Immature natural killer cell (primary cell): ENCODE measurements at places on chromosomes 11 and 22. TPM values are rescaled to one million over a fixed set of nuclear protein-coding genes. Genes with fewer than 3 reads are reported as not detected.

Gene MCM5
- polyA plus RNA-seq, result 39.0 TPM

Gene IGSF22
- not detected for polyA plus RNA-seq

Gene GLYAT
- polyA plus RNA-seq, result not detected

DNA sequence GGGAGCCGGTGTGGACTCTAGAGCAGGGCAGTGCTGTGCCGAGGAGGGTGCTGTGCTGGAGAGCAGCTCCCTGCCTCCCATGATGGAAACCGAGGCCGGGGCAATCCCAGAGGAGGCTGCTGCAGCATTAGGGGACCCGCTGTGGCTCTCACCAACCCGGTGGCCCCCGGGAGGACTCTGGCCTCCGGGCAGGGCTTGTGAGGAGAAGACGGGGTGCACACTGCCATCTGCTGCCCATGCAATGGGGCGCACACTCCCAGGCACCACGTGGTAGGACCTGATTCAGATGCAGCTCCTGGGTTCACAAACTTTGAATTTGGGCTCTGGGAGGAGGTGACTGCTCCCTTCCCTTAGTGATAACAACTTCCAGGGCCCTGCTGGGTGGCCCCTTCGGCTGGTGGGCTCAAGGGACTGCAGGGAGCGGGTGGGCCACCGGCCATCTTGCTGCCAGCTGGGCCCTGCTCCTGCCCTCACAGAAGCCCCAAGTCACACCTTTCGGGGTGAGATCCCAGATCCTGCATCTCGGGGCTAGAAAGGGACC lies 93.8 kb upstream of the FGF3 start:
- DNase-seq, result no peak

DNA sequence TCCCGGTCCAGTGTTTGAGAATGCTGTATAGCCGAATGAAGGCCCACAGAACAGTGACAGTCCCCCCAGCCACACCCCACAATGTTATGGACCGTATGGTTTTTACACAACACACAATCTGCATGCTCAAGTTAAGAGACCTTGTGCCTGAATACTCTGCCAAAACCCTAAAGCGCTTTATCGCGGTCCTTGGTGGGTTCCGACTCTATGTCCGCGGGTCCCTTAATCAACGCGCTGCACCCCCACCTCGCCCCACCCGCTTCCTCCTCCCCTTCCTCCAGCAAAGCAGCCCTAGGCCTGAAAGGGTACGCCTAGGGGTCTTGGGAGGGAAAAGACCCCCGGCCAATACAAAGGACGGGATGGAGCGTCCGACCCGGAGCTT lies 442 bp downstream of the COPB1 start:
- DNase-seq, result no peak
